Colonic mucosa (tissue), 4 donors: ENCODE measurements at places on chromosomes 16 and 17. TPM values are rescaled to one million over a fixed set of nuclear protein-coding genes. Genes with fewer than 3 reads are reported as not detected.

Gene KIF18B
- 5.7 TPM for total RNA-seq

Gene SLFN14
- not detected for total RNA-seq

Gene HEATR9
- not detected for total RNA-seq

Gene CRHR1
- total RNA-seq = not detected

Gene TPSAB1
- 62.1 TPM for total RNA-seq

Gene NACA2
- not detected for total RNA-seq

Gene CETP
- total RNA-seq = not detected

- DNase-seq = no peak
Observed at GRCh38 chr16:9219813-9220212, 128.4 kb downstream of the HAPSTR1 start.

DNA sequence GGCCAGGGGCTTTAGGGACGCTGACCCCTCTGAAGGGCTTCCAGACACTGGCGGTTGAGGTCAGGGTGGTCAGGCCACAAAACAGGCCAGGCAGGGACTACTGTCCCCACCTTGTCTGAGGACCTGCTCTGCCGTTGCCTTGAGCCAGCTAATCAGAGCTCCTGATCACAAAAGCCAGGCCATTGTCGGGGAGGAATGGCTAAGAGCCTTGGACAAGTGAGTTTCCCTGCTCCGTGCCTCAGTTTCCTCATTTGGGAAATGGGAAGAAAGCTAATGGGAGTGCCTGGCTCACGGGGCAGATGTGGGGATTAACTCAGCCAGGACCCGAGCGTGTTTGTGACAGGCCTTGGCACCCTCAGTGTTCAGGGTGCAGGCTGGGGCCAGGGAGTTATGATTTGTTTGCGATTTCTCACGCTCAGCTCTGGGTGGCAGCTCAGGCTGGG, 246.5 kb upstream of the CIBAR2 start:
- DNase-seq = no peak

- peak; percentile 27 for DNase-seq
Observed at GRCh38 chr16:69465083-69465721, 40.8 kb downstream of the CYB5B start.

DNA sequence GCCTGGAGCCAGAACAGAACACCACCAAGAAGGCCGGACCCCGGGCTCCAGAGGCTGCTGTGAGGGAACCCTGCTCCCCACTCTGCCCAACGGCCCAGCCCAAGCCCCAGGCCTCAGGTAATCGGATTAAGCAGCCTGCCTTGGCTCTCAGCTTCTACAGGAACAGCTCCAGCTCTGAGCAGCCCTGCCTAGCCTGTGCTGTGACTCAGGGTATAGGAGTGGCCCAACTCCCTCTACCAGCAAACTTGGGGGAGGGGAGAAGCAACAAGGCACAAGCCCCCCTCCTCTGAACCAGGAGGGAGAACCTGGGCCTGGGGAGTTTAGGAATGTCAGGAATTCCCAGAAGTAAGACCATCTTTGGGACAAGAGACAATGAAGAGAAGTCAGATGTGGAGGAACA, 849 bp upstream of the SOX15 start:
- DNase-seq = no peak

GRCh38 chr17:70934835-70935234, 765.5 kb downstream of the KCNJ2 start:
- DNase-seq = no peak

- DNase-seq = no peak
Observed at GRCh38 chr16:86826941-86827340, 248.6 kb downstream of the FOXL1 start.
